ENCODE measurements at places on chromosomes 1 and 21.
A peak's percentile ranks its signal among the peaks of the same experiment; 100 is the strongest.

- peak; percentile 4 for DNase-seq
Measured at GRCh38 chr1:112673592-112674439, 643 bp upstream of the MOV10 start.

- no peak for DNase-seq
Measured at GRCh38 chr1:225280563-225280962, 147.3 kb downstream of the LBR start.

DNA sequence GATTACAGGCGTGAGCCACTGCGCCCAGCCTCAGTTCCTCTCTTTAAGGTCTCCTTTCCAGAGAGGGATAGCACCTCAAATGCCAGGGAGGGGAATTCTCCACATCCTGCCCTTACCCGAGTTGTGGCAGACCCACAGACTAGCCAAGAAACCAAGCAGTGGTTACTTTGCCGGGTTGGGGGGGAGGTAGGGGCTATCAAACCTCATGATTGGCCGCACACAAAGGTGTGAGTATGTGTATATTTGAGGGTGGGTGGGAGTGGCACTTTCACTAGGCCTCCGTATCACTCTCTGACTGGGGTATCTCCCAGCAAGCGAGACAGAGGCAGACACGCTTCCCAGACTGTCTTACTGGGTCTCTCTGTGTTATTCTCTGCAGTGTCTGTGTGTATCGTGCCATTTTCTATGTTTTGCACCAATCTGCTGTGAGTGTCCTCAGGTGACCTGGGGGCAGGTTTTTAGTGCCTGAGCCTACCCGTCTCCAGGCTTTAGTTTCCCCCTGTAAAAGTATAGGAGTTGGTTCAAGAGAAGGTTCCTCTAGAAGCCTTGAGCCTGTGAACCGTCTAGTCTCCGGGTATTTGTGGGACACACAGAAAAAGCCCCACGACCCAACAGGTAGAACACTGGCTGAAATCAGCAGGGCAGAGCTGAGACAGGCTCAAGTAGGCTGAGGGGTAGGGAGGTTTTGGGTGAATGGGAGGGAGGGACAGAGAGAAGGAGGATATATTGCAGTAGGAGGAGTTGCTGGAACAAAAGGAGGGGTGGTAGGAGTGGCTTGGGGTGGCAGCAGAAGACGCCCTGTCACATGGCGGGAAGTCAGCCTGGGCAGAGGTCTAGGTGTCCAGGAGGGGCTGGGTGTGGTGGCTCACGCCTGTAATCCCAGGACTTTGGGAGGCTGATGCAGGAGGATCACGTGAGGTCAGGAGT is 10.3 kb downstream of the LMNA start:
- peak; percentile 29 for DNase-seq

DNA sequence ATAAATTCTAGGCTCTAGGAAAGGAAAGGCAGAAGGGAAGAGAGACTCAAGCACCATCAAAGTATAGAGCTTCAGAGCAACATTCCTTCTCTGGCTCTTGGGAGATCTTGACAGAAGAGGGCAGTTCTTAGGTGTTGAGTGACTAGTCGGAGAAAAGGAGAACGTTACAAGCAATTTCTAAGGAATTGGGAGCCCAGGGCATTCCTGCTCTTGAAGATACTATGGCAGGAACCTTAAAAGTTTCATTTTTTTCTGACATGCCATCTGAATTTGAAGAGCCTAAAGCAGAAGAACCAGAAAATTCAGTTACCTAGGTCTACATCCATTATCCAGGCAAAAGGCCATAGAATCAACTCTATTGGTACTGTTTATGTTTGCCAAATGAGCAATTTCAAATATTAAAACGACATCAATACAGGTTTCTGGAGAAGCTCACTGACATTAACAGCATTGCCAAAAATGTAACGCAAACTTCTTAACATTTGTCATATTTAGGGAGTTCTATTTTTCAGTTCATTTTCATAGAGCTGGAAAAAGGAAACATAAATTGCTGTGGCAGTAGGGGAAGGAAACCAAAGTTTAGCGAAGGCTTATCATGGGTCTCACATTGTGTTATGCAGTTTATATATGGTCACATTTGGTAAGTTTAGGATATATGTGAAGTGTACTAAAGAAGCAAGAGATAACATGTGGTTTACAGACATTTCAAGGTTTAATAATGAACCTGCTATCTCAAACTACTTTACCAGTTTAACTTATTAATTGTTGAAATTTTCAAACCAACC is 210.1 kb upstream of the NRIP1 start:
- DNase-seq = no peak

GRCh38 chr21:29194847-29195246 is 64.4 kb downstream of the MAP3K7CL start:
- DNase-seq = no peak

DNA sequence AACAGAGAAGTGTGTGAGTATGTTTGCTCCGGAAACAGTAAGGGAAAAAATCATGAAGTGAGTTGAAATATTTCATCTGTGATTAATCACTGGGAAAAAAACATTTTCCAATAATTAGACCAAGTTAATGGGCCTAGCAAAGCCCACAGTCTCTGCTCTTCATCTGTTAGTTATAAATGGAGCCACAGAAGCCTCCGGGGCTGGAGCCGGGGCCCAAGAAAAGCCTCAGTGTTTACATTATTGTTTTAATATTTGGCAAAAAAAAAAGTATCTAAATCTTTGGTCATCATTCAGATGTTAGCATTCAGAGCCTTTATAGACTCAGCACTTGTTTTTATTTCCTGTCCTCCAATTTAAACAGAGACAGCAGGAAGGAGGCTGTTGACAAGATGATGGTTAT is 115.0 kb downstream of the UBE2U start:
- no peak for DNase-seq

- peak; percentile 38 for DNase-seq
Measured at GRCh38 chr1:72557446-72558049, 275.2 kb upstream of the NEGR1 start.

DNA sequence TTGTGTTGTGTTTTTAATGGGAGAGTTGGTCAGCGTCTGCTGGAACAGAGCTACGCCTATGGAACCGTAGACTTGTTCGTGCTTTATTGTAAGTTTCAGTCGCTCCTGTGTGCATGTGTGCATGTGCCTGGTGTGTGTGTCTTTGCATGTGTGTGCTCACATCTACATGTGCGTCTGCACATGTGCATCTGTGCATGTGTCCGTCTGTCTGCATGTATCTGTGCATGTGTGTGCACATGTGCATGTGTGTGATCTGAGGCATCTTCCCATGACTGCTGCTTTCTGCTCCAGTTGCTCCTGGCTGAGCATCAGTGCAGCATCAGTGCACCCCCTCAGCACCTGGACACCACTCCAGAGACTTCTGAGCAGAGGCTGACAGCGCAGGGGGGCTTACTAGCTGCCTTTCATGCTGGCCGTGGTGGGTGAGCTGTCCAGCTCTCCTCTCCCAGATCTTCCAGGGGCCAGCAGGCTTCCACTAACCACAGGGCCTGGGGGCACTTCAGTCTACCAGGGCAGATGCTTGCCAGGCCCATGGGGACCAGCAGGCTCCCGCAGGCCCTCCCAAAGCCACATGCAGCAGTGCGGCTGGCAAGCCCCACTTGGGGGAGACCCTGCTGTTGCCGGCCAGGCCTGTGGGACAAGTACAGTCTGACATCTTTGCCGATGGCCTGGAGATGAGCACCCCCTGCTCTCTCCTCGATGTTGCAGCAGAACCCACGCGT is 47.8 kb upstream of the PCBP3 start:
- no peak for DNase-seq

DNA sequence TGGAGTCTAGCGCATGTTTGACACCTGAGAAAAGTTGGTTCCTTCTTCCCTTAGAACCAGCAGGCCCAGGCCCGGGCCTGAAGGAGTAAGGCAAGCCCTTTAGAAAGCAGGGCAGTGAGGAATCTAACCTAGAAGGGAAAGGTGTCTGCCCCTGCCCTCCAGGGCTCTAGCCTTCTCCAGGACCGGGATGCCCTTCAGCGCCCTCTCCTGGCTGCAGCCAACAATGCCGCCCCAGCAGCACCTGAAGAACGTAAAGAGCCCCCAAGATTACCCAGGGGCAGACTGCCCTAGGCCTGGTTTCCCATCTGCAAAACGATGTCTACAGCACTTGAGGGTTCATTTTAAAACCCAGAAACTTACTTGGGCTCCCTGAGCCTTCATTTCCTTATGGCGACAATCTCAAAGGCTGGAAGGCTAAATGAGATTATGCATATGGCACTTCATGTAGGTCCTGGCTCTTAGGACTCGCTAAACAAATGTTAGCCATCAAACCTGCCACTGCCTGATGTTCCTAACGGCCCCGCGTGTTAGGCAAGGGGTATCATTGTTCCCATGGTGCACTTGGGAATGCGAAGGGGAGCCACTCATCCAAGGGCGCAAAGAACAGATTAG is 106.7 kb upstream of the KLHDC7A start:
- no peak for DNase-seq

DNA sequence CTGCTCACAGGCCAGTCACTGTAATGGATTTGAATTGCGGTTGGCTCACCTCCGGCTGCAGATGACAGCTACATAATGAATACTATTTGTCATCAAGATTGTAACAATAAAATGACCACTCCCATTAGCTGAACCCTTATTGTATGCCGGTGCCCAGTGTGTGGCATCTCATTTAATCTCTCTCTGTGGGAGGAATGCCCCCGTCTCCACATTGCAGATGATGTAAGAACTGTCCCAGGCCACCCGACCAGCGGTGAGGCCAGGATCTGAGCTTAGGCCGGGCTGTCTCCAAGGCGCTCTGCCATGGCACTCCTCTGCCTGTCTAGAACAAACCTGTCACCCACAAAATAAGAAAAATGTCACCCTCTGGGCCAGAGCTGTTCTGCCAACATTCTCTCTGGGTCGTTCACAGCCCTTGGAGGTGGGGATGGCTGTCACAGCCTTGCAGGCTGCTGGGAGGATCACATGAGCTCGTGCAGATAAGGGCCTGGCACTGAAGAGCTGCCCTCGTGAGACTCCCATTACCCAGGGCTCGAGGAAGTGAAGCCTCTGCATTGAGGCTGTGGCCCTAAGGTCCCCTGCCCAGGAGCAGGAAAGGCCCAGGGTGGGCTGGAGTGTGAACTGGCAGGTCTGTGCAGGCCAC is 52.7 kb downstream of the ECE1 start:
- no peak for DNase-seq

DNA sequence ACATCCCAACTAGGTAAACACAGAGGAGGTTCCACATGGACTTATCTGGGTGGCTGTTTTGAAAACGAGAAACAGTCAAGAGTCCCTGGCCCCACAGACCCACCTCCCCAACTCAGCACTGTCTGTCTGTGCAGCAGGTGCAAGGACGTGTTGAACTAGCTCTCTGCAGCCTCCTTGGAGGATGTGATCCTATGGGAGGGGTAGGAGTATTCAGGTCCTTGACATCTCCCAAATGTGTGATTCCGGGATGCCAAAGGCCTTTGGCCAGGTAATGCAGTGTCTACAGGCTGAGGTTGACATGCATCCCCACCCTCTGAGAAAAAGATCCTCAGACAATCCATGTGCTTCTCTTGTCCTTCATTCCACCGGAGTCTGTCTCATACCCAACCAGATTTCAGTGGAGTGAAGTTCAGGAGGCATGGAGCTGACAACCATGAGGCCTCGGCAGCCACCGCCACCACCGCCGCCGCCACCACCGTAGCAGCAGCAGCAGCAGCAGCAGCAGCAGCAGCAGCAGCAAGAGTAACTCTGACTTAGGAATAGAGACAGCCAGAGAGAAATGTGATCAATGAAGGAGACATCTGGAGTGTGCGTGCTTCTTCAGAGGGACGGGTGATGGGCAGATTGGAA is 151.6 kb upstream of the CAMK1G start:
- no peak for DNase-seq

DNA sequence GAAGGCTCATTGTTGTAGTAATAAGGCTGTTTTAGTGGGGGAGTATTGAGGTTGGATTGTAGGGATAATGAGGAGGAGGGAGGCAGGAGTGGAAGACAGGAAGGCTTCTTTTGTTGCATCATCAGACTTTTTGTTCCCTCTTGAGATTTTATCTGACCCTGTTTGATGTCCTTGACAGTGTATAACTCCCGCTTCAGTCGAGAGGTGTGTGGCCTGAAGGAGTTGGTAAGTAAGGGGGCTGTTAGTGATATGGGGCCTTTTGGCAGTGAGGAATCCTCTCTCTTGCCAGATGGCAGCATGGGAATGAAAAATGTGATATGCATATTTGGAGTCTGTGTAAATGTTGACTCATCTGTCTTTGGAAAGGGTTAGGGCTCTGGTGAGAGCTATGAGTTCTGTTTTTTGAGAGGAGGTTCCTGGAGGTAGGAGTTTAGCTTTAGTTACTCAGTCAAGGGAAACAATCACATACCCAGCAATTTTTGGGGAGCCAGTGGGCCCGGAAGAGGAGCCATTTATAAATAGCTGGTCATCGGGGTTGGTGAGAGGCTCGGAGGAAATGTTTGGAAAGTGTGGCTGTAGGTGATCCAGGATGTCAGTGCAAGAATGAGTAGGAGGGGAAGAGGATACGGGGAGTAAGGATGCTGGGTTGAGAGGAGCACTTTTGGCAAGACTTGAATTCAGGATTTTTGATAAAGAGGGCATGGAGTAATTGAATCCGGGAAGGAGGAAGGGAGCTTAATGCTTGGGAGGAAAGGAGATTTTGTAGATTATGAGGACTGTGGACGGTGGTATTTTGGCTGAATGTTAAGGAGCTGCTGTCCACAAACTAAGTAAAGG is 136.7 kb upstream of the ETV3 start:
- DNase-seq = no peak

GRCh38 chr1:210817385-210818275 is 316.3 kb downstream of the KCNH1 start:
- DNase-seq = no peak

DNA sequence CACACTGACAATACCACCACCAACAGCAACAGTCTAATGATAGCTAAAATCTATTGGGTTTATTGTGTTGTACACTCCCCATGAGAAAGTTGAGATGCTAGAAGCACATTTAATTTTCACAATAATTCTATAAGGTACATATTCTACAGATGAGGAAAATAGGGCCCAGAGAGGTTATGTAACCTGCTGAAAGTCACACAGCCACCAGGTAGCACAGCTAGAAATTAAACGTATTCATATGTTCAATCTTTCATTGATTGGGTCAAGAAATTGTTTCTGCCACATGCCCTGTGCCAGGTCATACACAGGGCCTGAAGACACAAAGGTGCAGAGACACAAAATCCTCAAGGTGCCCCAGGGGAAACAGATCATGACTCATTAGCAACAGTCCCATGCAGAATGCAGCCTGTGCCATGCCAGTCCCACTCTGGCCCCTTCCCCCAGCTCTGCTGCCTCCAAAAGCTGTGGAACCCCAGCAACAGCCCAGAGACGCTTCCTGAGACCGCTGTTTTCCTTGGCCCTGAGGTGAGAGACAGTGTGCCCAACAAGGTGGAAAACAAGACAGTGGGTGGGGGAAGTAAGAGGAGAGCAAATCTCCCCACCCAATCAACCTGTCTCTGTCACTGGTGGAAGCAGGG is 32.1 kb downstream of the GJA4 start:
- DNase-seq = no peak

DNA sequence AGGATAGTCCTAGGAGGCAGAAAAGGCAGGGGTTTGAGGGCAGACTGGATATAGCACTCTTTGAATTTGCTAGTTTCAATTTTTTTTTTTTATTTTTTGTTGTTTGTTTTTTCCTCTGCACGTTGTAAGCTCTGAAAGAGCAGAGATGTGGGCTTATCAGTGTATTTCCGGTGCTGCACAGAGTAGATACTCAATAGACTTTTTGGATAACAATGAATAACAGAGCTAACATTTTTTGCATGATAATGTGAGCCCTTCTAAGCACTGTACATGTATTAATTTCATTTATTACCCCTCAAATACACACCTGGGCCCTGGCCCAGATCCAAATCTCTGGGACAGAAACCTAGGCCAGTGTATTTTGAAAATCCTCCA is 17.1 kb upstream of the PARP1 start:
- DNase-seq = no peak

All from DMS153 (cell line).